T-cell (primary cell): ENCODE measurements at places on chromosomes 1 and 21.
A peak's percentile ranks its signal among the peaks of the same experiment; 100 is the strongest.

GRCh38 chr21:42844411-42845113, 34.8 kb downstream of the WDR4 start:
- H3K4me1 ChIP-seq: peaks cover 2% of the 10 kb centered on the region
- H3K36me3 ChIP-seq: peaks cover 24% of the 10 kb centered on the region
- no peak overlapping the region for H3K4me3 ChIP-seq

- DNase-seq: no peak
- H3K4me3 ChIP-seq: peak overlapping the region; percentile 28
- no peaks in the 10 kb centered on the region for H3K36me3 ChIP-seq
- H3K27ac ChIP-seq: peak overlapping the region; percentile 64
These were observed 43.0 kb upstream of the PSEN2 start for GRCh38 chr1:226827458-226827857.

- no peak overlapping the region for H3K27ac ChIP-seq
- H3K27me3 ChIP-seq: no peaks in the 10 kb centered on the region
- no peak overlapping the region for H3K4me3 ChIP-seq
- peak; percentile 7 for DNase-seq
- H3K36me3 ChIP-seq: no peaks in the 10 kb centered on the region
These were observed 77.9 kb upstream of the EXO1 start for GRCh38 chr1:241770115-241770514.

GRCh38 chr21:37061926-37062592, 10.8 kb downstream of the PIGP start:
- peaks cover 2% of the 10 kb centered on the region for H3K36me3 ChIP-seq
- no peaks in the 10 kb centered on the region for H3K27me3 ChIP-seq
- no peak overlapping the region for H3K27ac ChIP-seq
- H3K4me3 ChIP-seq: no peak overlapping the region
- no peaks in the 10 kb centered on the region for H3K4me1 ChIP-seq

DNA sequence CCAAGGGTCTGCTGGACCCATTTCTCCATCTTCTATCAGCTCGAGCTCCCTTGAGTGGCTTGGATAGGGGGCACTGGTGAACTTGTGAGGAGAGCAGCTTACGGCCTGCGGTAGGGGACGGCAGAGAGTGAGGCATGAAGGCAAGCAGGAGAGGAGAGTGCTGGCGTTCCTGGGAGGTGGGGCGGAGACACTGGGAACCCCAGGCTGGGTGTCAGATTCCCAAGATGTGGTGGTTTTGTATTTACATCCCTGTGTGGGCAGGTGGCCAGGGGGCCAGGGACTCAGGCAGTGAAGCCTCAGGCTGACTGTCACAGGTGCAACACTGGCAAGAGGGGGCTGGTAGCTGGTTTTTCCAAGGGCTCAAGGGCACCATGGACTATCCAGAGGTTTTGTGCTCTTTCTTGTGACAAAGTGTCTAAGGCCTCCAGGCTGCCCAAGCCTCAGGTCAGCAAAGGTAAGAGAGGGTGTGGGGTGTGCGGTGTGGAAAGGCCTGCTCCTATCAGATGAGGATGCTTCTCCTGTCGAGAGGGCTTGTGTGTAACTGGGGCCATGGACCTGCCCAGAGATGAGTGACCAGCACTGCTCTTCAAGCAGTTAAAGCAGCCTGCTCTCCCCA, 45.1 kb upstream of the ROR1 start:
- H3K27me3 ChIP-seq: no peaks in the 10 kb centered on the region
- no peak overlapping the region for H3K4me3 ChIP-seq
- DNase-seq: no peak
- no peak overlapping the region for H3K27ac ChIP-seq

DNA sequence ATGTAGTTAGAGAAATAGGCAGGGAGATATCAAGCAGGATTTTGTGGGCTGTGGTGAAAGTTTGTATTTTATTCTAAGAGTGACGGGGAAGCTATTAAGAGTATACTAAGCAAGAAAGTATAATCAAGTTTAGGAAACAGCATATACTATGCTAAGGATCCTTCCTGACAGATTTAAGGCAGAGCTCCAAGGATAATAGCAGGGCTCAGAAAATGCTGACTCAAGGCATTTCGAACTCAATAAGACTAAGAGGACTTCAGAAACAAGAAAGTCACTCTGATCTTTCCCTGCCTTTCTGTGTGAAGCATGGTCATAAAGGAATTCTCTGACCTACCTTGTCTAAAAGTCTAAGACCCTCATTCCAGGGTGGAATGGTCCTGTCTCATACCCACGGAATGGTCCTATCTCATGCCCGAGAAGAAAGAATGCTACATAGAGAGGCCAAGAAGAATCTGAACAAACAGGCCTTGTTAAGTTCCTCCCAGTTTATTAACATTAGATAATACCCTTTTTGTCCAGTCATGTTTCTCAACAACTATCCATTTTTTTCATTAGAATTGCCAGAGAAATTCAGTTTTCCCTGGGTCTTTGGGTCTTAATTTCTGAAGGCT, 59.1 kb downstream of the HFM1 start:
- DNase-seq: no peak
- no peaks in the 10 kb centered on the region for H3K27me3 ChIP-seq
- no peaks in the 10 kb centered on the region for H3K4me1 ChIP-seq
- H3K27ac ChIP-seq: no peak overlapping the region
- no peak overlapping the region for H3K4me3 ChIP-seq
- no peaks in the 10 kb centered on the region for H3K36me3 ChIP-seq

DNA sequence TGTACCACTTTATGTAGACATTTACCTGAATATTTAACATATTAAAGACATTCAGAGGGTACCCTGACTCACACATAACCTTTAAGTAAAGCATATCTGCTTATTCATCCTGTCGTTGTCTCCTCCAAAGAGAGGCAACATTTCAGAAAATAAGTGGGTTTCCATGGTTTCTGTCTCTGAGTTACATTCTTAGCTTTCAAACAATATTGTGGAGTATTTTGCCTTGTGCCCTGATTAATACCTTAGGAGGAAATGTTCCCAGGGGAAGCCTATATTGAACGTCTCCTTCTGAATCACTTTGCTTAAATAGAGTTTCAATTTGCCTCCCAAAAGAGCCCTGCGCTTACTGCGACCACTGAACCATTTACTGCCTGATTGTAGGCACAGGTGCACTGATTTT, 26.1 kb downstream of the PALMD start:
- DNase-seq: no peak
- no peaks in the 10 kb centered on the region for H3K4me1 ChIP-seq
- H3K36me3 ChIP-seq: no peaks in the 10 kb centered on the region
- H3K4me3 ChIP-seq: no peak overlapping the region
- peaks cover 3% of the 10 kb centered on the region for H3K27me3 ChIP-seq
- no peak overlapping the region for H3K27ac ChIP-seq

- no peaks in the 10 kb centered on the region for H3K4me1 ChIP-seq
- H3K27ac ChIP-seq: no peak overlapping the region
- no peaks in the 10 kb centered on the region for H3K36me3 ChIP-seq
- no peaks in the 10 kb centered on the region for H3K27me3 ChIP-seq
- no peak for DNase-seq
These were observed 45.2 kb upstream of the RXRG start for GRCh38 chr1:165490175-165490574.

DNA sequence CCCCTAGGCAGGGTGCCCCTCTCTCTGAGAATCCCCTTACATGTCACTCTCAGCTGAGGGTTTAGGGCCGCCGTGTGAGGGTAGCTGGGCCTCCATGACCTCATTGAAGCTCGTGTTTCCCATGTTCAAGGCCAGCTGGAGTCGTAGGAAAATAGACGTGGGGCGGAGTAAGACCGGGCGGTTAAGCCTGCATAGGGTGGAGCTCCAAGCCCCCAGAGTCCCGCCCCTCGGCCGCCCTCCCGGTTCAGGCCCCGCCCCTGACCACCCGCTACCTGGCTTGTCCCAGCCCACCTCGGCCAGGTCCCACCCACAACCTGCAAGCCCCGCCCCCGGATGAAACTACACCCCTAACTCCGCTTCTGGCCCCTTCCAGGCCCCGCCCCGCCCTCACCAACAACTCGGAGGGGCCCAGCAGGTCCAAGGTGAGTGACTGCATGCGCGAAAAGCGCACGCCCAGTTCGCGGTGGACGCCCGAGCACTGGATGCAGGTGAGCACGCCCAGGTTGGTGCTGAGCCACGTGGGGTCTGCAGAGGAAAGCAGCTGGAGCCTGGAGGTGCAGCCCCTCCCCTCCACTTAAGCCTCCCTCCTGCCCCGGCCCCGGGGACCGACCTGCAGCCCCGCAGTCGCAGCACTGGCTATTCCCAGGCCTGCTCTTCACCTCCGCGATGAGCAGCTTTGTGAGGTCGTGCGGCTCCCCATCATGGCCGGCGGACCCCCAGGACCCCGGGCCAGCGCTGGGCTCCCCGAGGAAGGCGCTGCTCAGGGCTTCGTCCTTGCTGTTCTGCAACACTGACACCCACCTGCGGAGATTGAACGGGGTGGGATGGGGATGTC, 12.2 kb upstream of the TCEA3 start:
- H3K36me3 ChIP-seq: no peaks in the 10 kb centered on the region
- no peaks in the 10 kb centered on the region for H3K27me3 ChIP-seq
- peak; percentile 21 for DNase-seq
- no peak overlapping the region for H3K27ac ChIP-seq
- H3K4me1 ChIP-seq: peaks cover 4% of the 10 kb centered on the region

- H3K4me1 ChIP-seq: no peaks in the 10 kb centered on the region
- no peak overlapping the region for H3K27ac ChIP-seq
- H3K4me3 ChIP-seq: no peak overlapping the region
- no peak for DNase-seq
These were observed 321.5 kb upstream of the FAM78B start for GRCh38 chr1:166488327-166488726.

- no peak overlapping the region for H3K4me3 ChIP-seq
- no peak overlapping the region for H3K27ac ChIP-seq
- H3K27me3 ChIP-seq: peaks cover 20% of the 10 kb centered on the region
- H3K4me1 ChIP-seq: no peaks in the 10 kb centered on the region
These were observed 18.9 kb upstream of the VWA5B1 start for GRCh38 chr1:20271498-20272400.

DNA sequence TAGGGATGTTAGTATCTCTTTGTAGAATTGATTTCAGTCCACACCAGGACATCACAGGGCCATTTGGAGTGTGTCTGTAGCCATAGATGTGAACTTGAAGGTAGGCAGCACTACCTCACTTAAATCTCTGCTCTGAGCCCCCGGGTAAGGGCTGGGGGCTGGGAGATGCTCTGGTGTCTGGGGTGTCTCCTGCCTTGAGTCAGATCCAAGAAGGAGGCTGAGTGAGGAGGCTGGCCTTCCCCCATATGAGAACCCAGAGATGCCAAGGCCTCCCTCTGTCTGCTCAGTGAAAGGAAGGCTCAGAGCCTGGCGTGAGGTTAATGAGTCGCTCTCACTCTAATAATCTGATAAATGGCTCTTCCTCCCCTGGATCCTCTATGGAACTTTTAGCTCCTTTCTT, 161.6 kb downstream of the ACTL8 start:
- no peak overlapping the region for H3K4me3 ChIP-seq
- H3K36me3 ChIP-seq: no peaks in the 10 kb centered on the region
- H3K27me3 ChIP-seq: peaks cover 38% of the 10 kb centered on the region
- no peak overlapping the region for H3K27ac ChIP-seq
- DNase-seq: no peak

GRCh38 chr21:15775981-15776380, 46.2 kb downstream of the USP25 start:
- no peak overlapping the region for H3K4me3 ChIP-seq
- H3K27ac ChIP-seq: no peak overlapping the region
- H3K4me1 ChIP-seq: no peaks in the 10 kb centered on the region
- H3K36me3 ChIP-seq: no peaks in the 10 kb centered on the region
- no peak for DNase-seq

GRCh38 chr1:30929135-30929889, 20.8 kb upstream of the SDC3 start:
- H3K27ac ChIP-seq: peak overlapping the region; percentile 22
- H3K4me1 ChIP-seq: peaks cover 10% of the 10 kb centered on the region
- no peak overlapping the region for H3K4me3 ChIP-seq
- H3K36me3 ChIP-seq: peaks cover 17% of the 10 kb centered on the region
- no peak for DNase-seq

GRCh38 chr1:79074975-79075374, 68.4 kb upstream of the ADGRL4 start:
- no peaks in the 10 kb centered on the region for H3K36me3 ChIP-seq
- no peak overlapping the region for H3K27ac ChIP-seq
- no peaks in the 10 kb centered on the region for H3K4me1 ChIP-seq
- H3K4me3 ChIP-seq: no peak overlapping the region
- H3K27me3 ChIP-seq: no peaks in the 10 kb centered on the region
- no peak for DNase-seq

GRCh38 chr1:35178874-35179380, 14.0 kb downstream of the SFPQ start:
- peaks cover 17% of the 10 kb centered on the region for H3K4me1 ChIP-seq
- H3K27ac ChIP-seq: no peak overlapping the region
- no peaks in the 10 kb centered on the region for H3K27me3 ChIP-seq
- peaks cover 89% of the 10 kb centered on the region for H3K36me3 ChIP-seq
- no peak overlapping the region for H3K4me3 ChIP-seq

DNA sequence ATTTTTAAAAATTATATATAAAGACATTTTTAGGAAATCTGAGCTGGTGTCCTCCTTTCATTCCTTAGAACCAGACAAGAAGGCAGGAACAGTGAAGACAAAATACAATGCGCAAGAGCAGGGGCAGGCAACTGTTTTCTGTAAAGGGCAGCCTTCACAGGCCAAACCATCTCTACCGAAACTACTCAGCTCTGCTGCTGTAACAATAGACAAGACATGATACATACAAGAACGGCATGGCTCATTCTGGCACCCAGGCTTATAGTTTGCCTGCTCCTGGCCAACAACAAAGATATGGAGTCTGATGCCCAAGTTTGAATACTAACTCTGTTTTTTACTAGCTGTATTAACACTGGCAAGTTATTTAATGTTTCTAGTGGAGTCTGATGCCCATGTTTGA, 232.0 kb downstream of the SMYD3 start:
- no peaks in the 10 kb centered on the region for H3K36me3 ChIP-seq
- H3K27ac ChIP-seq: no peak overlapping the region
- no peaks in the 10 kb centered on the region for H3K4me1 ChIP-seq
- no peaks in the 10 kb centered on the region for H3K27me3 ChIP-seq
- H3K4me3 ChIP-seq: no peak overlapping the region

GRCh38 chr1:36572142-36572715, 89.5 kb upstream of the CSF3R start:
- H3K27ac ChIP-seq: no peak overlapping the region
- DNase-seq: no peak
- no peaks in the 10 kb centered on the region for H3K27me3 ChIP-seq
- H3K36me3 ChIP-seq: no peaks in the 10 kb centered on the region
- no peak overlapping the region for H3K4me3 ChIP-seq

DNA sequence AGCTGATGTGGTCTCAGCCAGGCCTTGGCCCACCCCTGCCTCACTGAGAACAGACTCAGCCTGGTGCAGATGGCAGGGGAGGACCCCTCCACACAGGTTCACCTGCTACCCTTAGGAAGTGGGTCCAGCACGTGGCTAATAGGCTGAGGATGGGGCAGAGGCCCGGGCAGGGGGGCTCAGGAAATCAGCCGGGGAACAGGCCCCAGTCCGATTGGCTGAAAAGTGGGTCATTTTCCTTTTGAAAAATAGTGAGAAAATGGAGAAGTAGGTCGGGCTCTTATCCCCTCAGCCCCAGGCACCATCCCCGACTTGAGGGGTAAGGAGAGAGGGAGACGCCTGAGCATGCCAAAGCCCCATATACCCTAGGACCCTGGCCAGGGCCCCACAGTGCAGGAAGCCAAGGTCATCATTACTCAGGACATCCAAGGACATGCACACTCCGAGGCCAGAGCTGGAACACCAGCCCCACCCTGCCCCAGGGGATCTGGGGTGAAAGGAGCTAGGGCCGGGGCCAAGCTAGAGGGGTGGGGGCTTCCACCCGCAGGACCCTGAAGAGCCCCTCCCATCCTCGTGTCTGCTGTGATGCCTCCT, 11.0 kb downstream of the DLGAP3 start:
- no peak overlapping the region for H3K4me3 ChIP-seq
- H3K27ac ChIP-seq: no peak overlapping the region
- H3K27me3 ChIP-seq: peaks cover 38% of the 10 kb centered on the region
- H3K4me1 ChIP-seq: no peaks in the 10 kb centered on the region
- no peak for DNase-seq
